ENCODE measurements at places on chromosomes 3 and 15. TPM values are rescaled to one million over a fixed set of nuclear protein-coding genes. Genes with fewer than 3 reads are reported as not detected.
A peak's percentile ranks its signal among the peaks of the same experiment; 100 is the strongest.

DNA sequence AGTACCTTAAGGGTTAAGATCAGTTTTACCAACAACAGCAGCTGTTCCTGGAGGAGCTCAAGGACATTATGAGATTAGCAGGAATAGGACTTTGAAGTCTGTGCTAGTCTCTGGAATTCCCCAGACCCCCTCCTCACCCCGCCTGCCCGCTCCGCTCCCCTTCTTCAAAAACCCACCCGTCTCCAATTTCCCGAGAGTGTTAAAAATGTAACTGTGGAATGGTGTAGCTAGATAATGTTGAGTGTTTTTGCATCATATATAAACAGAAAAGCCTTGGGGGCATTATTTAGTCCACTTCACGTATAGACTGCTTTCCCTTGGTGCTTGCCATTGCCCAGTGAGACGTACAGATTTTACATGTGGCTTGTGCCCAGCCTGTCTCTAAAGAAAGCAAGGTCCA is 65.0 kb upstream of the SEMA6D start:
- peaks cover 6% of the 10 kb centered on the region for H3K4me1 ChIP-seq
- H3K27ac ChIP-seq = no peak overlapping the region
- H3K36me3 ChIP-seq = no peaks in the 10 kb centered on the region
- DNase-seq = no peak

DNA sequence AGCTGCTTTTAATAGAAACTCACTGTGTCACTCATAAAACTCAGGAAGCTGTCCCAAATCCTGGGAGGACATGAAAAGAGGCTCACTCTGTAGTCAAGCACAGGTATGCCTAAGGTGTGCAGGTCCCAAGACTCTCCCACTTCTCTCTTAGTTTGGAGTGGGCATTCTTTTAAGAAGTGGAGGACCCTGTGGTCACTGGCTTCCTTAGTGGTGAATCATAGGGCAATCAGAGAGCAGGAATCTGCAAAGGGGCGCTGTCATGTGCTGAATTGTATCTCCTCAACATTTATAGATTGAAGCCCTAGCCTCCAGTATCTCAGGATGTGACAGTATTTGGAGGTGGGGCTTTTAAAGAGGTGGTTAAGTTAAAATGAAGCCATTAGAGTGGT is 47.2 kb upstream of the ZBTB38 start:
- no peaks in the 10 kb centered on the region for H3K36me3 ChIP-seq
- DNase-seq = no peak
- H3K27ac ChIP-seq = no peak overlapping the region
- H3K4me1 ChIP-seq = no peaks in the 10 kb centered on the region
- H3K4me3 ChIP-seq = no peak overlapping the region
- H3K27me3 ChIP-seq = no peaks in the 10 kb centered on the region

VWA5B2 gene
- 0.75 TPM for total RNA-seq

FRMD4B gene
- 8.1 TPM for total RNA-seq

SLC6A6 gene
- 141 TPM for total RNA-seq

C15orf62 gene
- 0.41 TPM for total RNA-seq

- H3K4me3 ChIP-seq = no peak overlapping the region
- peaks cover 21% of the 10 kb centered on the region for H3K4me1 ChIP-seq
- no peaks in the 10 kb centered on the region for H3K27me3 ChIP-seq
- H3K36me3 ChIP-seq = no peaks in the 10 kb centered on the region
These were observed 105.9 kb upstream of the HERC1 start for GRCh38 chr15:63939531-63940130.

- no peaks in the 10 kb centered on the region for H3K27me3 ChIP-seq
- no peak for DNase-seq
- no peaks in the 10 kb centered on the region for H3K36me3 ChIP-seq
- H3K27ac ChIP-seq = no peak overlapping the region
These were observed 91.8 kb upstream of the ETV5 start for GRCh38 chr3:186200726-186201125.

DNA sequence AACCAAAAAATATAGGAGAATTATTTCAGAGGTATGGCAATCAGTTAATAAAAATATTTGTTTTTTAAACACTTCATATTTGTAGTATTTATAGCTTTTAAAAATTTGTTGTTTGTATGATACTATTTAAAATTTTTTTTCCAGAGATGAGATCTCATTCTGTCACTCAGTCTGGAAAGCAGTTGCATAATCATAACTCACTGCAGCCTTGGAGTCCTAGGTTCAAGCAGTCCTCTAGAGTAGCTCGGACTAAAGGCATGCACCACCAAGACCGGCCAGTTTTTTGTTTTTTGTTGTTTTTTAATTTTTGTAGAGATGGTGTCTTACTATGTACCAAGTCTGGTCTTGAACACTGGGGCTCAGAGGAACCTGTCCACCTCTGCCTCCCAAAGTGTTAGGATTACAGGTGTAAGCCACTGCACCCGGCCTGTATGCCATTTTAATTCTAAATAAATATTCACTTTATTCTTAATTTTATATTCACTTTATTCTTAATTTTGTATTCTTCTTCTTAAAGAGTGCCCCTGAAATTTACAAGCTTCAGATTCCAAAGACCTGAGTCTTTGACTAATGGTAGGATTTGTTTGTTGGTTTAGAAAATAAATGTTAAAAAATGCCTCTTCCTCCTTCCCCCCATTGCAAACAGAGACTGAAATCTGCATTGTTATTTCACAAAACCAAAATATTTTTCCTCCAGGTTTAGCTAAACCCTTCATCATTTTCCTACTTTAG is 9.4 kb downstream of the TGFBR2 start:
- no peak overlapping the region for H3K4me3 ChIP-seq
- peaks cover 4% of the 10 kb centered on the region for H3K4me1 ChIP-seq
- no peaks in the 10 kb centered on the region for H3K36me3 ChIP-seq
- H3K27ac ChIP-seq = no peak overlapping the region

ST3GAL6 gene
- 3.7 TPM for total RNA-seq

DNA sequence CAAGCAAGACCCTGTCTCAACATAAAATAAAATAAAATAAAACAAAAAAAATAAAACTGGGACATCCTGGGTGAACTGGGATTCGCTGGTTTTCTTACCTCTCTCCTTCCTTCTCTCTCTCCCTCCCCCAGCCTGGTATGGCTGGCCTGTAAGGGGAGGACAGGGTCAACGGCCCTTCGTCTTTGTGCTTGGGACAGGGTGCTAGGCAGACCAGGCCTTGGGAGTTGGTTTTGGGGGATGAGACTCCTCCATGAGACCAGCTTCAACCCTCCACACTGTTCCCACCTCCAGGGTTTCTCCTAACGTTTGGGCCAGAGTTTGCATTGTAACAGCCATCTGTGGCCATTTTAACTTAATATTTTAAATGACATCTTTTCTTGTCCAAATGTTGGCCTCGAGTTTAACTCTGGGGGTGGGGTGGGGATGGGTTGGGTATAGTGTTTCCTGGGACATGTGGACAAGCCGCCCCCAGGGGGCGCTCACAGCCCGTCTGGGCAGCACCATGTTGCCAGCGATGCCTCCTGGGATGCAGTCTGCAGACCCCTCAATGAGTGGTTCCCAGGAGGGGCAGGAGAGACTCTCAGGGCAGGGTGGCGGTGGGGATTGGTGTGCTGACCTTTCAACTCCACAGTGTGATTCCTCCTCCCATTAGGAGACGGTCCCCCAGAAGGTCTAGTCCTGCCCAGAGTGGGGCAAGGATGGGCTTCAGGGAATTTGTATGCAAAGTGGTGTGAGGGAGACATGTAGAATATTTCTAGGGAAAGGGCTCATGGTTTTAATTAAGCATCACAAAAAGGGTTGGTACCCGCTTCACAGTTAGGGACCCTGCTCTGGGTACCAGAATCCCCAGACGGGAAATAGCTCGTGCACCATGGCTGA is 37.7 kb upstream of the LCTL start:
- no peaks in the 10 kb centered on the region for H3K36me3 ChIP-seq
- no peaks in the 10 kb centered on the region for H3K4me1 ChIP-seq
- H3K27ac ChIP-seq = no peak overlapping the region
- peak; percentile 77 for DNase-seq
